ENCODE measurements at places on chromosomes 2 and 18.
A peak's percentile ranks its signal among the peaks of the same experiment; 100 is the strongest.

DNA sequence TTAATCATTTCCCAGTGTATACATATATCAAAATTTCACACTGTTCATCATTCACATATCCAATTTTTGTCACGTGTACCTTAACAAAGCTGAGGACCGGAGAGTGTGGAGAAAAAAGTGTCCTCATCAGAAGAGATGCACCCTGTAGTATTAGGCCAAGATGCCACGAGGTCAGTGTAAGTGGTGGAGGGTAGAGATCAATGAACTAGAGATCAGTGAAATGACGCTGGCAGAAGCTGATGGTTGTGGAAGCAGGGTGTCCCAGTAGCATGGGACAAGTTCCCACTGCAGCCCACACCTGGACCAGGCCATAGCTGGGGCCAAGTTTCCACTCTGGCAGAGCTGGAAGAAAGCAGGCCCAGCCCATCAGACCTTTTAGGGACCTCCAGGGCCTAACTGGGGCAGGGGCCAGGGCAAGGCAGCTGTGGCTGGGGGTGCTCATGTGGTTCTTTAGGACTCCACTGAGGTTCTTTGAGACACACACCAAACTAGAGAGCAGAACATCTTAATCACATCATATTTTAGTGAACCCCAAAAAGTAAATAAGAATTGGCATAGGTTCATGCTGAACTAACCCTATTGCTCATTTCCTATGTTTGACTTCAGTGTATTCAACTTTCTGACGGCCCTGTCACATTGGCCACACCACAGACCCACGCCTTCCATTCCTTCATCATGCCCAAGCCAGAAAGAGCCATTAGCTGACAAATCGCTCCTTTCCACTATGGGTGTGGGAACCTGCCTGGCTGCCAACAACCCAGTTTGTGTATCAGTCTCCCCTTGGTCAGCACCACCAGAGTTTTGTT is 21.6 kb upstream of the GPR55 start:
- no peak for DNase-seq

- no peak for DNase-seq
These were observed 209.2 kb upstream of the SMAD2 start for GRCh38 chr18:48139431-48140347.

GRCh38 chr2:137369106-137369505 is 595.2 kb upstream of the HNMT start:
- DNase-seq, result no peak

- DNase-seq, result no peak
These were observed 124.0 kb downstream of the MBD2 start for GRCh38 chr18:54100466-54100865.

- DNase-seq, result no peak
These were observed 205.1 kb downstream of the TNS1 start for GRCh38 chr2:217797661-217798069.

DNA sequence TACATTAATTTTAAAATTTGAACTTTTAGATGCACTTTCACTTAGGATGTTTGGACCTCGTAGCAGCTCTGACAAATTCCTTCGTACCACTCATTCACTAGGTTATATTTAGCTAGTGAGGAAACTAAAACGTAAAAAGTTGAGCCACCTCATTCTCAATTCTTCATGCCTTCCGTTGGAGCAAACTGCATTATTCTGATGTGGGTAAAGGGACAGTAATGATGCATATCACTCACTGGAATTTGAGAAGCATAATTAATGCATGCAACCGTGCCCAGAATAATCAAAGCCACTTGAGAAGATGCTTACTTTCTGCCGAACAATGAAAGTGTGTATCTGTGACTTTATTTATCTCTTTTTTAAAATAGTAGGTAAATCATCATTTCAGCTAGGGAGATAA is 2.2 kb downstream of the CNOT9 start:
- no peak for DNase-seq

DNA sequence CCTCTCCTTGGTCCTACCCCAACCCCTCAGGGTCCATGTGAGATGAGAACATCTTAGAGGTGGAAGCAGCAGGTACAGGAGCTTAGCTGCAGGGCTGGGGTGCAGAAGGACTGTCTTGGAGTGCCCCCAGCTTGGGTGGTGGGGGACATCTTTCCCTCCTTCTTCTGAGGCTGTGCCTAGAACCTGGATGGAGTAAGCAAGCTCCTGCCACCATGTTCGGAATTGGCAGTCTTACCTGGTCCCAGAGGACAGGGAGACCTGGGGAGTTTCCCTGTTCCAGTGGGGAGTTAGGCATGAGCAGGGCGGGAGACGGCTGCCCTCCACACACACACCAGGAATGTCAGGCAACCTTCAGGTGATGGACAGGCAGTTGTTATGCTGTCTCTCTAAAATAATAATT is 131.0 kb upstream of the COPS8 start:
- no peak for DNase-seq

DNA sequence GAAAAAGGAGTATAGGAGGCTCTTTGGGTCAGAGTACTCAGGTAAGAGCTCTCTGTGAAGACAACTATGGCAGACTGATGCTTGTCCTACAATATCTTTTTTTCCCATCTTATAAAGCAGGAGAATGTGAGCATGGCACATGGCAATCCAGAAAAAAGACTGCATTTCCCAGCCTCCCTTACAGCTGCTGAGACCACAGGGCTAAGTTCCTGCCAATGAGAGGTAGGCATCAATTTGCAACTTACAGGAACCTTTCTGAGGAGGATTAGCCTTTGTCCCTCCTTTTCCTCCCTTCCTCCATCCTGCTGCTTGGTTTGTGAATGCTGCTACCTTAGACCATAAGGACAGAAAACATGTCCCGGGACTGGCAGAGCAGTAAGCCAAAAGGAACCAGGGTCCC is 37.8 kb upstream of the ST8SIA5 start:
- DNase-seq, result no peak

DNA sequence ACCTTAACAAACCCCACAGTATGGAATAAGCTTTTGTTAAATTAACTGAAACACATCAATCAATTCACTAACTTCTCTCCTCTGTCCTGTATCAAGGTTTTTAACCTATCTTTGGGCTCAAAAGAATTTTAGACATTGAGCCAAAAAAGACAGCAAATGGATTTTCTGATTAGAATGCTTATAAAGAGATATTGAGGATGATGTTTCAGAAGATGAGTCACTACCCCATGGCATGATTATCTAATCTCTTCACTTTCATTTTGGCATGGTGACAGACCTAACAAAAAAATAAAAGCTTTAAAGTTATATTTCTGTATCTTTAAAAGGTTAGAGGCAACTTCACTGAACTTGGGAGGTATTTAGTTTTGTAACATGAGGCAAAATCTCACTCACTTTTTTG is 55.5 kb downstream of the SGPP2 start:
- no peak for DNase-seq

- no peak for DNase-seq
These were observed 118.7 kb upstream of the DNMT3A start for GRCh38 chr2:25460261-25460905.

GRCh38 chr2:134109725-134110124 is 144.1 kb upstream of the MGAT5 start:
- DNase-seq, result no peak

DNA sequence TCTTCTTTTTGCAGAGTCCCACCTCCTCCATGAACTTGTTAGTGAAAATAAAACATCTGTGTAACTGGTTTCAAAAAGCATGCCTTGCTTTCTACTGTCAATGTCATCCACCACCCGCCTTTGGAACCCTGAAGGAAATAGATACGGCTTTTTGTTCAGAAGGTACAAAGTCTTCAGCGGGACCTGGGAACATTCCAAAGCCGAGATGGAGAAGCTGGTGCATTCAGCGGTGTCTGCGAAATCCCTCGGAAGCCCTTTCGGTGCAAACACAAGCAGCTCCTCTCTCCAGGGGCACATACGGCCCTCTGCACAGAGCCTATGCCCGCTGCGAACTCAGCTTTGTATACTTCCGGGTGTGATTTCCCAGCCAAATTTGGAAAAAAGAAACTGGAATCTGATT is 555.8 kb upstream of the SALL3 start:
- no peak for DNase-seq

DNA sequence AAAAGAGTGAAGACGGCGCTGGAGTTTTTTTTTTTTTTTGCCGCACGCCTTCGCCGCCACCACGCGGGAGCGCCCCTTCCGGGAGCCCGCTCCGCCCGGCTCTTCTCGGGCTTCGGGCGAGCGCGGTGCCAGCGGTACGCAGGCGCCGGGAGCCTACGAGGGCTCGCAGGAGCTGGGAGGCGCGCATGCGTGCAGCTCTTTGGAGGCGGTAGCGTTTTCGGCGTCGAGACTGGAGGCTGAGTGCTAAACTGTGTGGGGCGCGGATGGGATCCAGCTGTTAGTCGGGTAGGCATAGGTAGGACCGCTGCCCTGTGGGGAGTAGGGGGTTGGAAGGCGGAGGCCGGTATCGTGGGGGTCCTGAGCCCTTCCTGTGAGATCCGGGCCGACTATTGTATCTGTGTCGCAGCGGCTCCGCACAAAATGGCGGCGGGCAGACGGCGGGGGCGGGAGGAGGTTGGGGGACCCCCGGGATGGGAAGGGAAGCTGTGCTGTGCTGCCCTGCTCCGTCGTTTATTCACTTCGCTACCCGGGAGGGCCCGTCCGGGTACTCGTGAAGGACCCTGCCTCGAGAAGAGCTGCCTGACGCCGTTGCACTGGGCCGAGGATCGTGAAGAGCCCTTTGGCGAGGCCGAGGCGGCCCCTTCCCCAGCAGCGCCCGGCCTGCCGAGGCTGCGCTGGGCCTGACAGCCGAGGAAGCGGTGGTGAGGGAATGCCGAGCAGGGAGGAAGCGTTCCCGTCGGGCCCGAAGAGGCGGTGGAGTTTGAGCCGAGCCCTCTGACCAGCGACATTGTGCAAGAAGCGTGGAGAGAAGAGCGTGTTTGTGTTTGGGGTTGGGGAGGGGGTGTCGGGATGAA is at the start of gene ZNF638:
Gene ZNF638, plus strand, starts transcription at position 202 of the 854 bp plus-strand sequence. CDS start 17,173 bp downstream, outside the sequence.
- peak; percentile 87 for DNase-seq

- no peak for DNase-seq
These were observed 198.6 kb upstream of the CWC22 start for GRCh38 chr2:180205621-180206235.

GRCh38 chr18:49901862-49902340 is 88.6 kb upstream of the ACAA2 start:
- DNase-seq, result no peak

- DNase-seq, result no peak
These were observed 32.5 kb downstream of the GREB1 start for GRCh38 chr2:11566383-11566782.

DNA sequence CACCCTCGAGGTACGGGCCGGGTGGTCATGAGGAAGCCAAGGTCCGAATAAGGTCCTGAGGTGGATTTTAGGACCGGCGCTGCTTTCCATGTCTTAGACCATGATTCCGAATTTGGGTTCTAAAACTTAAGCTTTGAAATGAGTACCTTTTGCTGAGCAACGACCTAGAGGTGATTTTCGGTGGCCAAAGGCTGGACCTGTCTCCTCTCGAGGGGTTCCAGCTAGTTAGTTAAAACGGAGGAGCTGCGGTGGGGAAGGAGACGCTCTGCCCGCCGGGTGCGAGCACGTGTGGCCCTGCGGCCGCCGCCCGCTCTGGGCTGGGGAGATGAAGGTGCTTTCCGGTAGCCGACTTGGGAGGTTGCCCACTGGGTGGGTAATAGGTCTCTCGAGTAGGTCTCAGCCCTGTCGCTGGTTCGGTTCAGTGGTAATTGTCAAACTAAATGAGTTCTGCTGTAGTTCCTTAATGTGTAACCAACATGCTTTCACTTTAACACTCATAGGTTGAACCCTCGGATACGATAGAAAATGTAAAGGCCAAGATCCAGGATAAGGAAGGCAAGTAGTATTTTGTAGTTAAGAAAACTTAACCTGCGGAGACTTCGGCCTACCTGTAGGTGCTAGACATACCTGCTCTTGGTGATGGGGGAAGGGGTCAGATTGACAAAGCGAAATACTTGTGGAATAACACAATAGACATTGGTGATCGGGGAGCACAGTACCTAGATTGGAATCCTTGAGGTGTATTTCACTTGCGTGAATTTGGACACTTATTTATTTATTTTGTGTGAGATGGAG is 572 bp downstream of the RPS27A start:
- DNase-seq, result peak; percentile 37

DNA sequence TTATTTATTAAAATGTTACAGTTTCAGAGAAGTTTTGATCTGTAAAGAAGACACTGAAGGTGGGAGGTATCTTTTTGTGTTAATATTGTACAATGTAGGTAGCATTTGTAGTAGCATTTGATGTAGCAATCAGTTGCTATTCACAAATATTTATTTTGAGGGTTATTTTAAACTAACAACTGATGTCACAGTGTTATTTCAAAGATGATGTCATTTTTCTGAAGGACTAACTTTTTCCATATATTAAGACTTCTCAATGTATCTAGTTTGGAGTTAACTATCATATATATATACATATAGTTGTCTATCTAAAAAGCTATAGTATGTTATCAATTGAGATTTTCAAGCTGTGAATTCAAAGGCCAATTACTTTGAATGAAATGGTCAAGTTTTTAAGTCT is 1003.3 kb downstream of the DSC3 start:
- DNase-seq, result no peak

DNA sequence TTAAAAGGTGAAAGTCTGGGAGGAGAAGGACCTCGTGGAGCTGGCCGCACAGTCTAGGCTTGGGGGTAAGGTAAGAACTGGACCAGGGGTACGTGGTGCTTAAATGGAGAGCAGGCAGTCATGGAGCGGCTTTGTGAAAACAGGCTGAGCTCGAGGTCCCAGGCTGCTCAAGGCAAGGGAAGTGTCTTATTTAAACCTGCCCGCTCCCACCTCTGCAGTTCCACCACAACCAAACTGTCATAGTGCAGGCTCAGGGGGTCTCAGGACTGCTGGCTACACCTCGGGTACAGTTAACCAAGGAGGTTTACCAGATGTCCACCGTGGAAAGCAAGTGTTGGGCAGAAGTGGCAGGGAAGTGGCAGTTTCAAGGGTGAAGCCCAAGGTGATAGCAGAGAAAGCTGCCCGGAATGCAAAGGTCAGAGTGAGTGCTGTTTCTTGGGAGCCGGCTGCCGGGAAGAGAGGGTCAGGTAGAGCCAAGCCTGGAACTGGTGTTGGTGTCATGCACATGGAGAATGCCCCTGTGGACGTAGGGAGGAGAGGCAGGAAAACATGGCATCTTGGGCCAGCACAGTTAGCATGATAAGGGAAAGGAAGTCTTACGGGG is 203.3 kb downstream of the GBX2 start:
- no peak for DNase-seq

- no peak for DNase-seq
These were observed 209.1 kb upstream of the KCNJ3 start for GRCh38 chr2:154489266-154489858.

GRCh38 chr2:224990710-224991109 is 51.6 kb downstream of the DOCK10 start:
- no peak for DNase-seq

DNA sequence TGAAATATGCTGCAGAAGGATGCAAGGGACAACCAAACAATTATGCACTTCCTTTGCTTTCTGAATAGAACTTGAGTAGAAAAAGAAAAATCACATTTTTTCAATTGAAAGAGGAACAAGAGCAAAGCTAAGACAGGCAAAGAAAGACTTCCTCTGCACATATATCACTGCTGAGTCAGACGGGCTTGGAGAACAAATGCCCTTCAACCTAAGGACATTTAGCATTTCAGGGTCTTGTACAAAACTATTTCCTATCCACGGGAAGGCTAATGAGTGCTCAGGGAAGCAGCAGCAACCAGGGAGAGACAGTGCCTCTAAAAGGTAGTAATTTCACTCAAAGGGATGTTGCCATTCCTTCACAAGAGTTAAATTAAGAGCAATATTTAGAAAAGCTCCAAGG is 570.0 kb upstream of the GCFC2 start:
- DNase-seq, result no peak

All from activated gamma-delta T cell treated with anti-CD3 and anti-CD28 coated beads, Interleukin-2, amount 50 U/mL, for 16 hours (primary cell).